Neuronal stem cell (in vitro differentiated cells): ENCODE measurements at places on chromosomes 2 and 18.
A peak's percentile ranks its signal among the peaks of the same experiment; 100 is the strongest.

DNA sequence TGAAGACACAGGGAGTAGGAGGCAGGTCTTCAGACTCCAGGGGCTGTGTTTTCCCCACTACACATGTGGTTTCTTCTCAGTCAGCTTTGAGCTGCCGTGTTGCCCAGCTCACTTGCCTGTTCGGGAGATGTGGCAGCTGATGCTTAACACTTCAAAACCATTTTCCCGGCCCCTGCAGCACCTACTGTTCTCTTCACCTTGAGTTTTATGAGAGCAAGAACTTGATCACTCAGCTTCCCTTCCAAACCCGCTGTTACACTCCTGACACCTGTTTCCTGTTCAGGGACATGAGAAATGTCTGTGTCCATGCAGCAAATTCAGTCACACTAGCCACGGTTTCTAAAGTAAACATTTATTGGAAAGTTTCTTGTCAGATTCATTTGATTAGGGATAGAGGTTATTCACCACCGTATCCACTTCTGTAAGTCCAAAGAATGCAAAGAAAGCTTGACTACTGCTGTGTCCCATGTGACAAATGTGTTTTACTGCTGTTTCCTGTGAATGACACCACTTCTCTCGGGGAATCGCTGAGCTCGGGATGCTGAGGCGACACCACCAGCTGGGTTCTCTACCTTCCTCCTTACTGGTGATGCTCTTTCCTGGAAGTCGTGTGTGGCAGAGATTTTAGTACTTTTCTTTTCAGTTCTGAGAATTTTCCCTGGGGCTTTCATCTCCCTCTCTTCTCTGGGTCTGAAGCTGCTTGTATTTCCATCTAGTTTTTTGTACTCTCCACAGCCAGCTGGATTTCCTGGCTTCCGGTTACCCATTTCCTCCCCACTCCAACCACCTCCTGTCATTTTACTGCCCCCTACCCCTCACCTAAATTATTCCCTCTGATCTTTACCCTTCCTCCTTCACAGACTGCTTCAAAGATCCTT lies 91.7 kb downstream of the KLF7 start:
- DNase-seq = no peak

GRCh38 chr2:26327291-26328272 lies 18.4 kb upstream of the SELENOI start:
- no peak for DNase-seq

- DNase-seq = no peak
Observed at GRCh38 chr2:111116011-111116746, 4.5 kb upstream of the BCL2L11 start.

GRCh38 chr2:149353421-149353820 lies 23.0 kb downstream of the LYPD6 start:
- DNase-seq = no peak

DNA sequence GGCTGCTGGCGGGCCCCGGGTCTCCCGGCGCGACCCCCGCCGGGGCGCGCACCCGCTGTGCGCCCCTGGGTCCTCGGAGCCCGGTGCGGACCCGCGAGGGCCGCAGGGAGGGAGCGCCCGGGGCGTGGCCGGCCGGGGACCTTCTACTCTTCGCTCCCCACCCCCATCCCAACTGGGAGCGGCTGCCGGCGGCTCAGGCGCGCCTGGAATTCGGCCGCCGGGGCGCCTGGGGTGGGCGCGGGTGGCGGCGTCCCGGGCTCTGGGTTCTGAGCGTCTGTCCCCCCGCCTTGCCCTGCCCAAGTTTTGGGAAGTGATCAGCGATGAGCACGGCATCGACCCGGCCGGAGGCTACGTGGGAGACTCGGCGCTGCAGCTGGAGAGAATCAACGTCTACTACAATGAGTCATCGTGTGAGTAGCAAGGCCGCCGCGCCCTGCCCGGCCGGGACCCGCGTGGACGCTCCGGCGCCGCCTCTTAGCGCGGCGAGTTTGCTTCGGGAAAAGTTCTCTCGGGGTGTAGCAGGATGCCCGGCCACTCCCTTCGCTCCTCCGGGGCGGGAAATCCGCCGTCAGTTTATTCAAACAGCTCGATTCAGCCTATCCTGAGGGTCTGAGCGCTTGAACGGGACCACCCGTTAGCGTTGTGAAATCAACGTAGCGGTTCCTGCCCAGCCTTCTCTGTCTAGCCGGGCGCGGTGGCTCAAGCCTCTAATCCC lies 502 bp downstream of the TUBB6 start:
- DNase-seq = peak; percentile 63

GRCh38 chr2:212295571-212295970 lies 243.0 kb downstream of the ERBB4 start:
- no peak for DNase-seq

- DNase-seq = no peak
Observed at GRCh38 chr2:67471681-67472080, 74.5 kb downstream of the ETAA1 start.

- no peak for DNase-seq
Observed at GRCh38 chr2:6986912-6987361, 69.7 kb downstream of the RNF144A start.

DNA sequence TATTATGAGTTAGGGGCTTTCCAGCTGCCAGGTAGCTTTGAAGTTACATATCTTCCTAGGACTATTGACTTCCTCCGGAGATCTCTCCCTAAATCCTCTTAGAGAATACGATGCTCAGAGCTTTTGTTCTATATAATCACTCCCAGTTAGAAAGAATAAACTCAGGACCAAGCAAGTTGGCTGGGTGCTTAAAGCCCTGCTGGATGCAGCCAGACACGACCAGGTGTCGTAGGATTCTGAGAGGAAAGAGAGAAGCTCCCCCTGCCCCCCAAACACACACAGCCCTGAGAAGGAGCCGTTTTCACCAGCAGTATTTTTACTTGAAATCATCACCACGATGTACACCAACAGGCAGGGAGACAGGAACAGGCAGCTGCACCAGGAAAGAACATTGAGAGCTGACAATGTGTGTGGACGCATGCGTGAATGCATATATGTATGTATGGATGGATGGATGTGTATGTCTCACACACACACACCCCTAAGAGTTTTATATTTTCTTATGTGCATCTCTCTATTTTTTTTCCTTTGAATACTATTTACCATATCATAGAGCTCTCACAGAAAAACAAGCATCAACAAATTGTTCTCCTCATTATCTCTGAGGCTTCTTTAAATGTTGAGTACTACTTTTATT lies 382.6 kb downstream of the EPHA4 start:
- no peak for DNase-seq

DNA sequence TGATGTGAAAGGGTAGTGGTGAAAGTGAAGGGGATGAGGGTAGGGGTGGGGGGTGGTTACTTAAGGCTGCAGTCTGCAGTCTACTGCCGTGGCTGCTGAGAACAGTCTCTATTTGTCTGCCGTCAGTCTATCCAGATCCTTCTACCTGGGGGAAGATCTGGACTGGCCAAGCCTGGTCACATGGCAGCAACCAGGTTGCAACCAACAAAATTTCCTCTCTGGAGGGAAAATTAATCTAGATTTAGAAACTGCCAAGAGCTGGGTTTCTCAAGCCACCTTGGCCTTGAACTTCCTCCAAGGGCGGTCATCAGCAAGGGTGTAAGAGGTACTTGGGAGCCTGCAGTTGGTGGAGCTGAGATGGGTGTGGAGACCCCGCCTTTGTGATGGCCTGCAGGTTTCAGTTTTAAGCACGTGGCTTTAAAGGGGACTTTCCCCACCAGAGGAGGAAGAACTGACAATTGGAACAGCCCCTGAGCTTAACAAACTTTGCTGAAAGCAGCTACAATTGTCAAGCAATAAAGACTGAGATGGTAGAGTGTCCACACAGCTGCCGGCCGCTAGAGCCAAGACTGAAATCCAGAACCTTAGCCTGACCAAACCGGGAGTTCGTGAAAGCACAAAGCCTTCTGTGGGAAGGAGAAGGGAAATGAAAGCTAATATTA lies 31.4 kb upstream of the KCMF1 start:
- DNase-seq = no peak

GRCh38 chr2:98869272-98869641 lies 66.8 kb downstream of the CRACDL start:
- no peak for DNase-seq

DNA sequence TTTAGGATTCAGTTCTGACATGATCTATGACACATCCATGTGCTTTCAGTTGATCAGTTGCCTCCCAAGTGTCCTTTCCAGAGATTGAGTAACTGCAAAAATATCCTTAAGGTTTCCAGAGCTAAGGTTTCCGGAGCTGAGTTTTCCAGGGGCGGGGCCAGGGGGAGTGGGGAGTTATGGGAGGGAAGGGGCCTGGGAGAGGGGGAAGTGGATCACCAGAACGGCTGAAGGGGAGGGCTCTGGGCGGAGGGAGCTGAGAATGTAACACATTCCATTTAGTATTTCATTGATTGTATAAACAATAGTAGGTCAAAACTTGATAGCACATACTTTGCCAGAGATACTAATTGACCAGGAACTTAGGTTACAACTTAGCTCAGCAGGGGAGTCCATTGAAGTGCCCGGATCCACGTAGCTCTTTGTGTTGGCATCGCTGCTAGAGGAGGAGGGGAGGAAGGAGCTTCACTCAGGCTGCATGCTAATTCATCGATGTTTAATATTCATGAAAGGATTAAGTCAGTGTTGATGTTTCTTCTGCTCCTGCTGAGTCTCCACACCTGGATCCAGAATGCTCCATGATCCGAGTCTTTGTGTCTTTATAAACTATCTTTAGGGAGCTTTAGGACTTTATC lies 289.8 kb downstream of the ALPK2 start:
- peak; percentile 45 for DNase-seq

DNA sequence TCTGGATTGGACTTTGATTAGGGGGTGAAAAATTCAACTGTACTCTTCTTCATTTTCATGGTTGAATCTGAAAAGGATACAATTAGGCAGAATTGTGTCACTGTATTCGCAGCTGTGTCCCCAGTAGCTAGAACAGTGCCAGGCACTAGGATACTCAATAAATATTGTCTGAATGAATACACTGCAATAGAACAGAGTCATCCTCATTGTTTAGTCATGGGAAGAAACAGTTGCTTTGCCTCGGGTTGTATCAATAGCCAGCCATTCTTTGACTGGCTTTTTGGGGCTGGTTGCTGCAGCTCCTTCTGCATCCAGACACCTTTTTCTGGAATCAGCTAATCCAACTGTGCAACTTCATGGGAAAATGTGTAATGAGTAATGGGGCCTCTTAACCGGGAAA lies 18.1 kb upstream of the DYNC1I2 start:
- DNase-seq = no peak

GRCh38 chr18:27797484-27797883 lies 379.4 kb downstream of the CDH2 start:
- DNase-seq = no peak

- DNase-seq = no peak
Observed at GRCh38 chr2:7480431-7480830, 563.2 kb downstream of the RNF144A start.

- no peak for DNase-seq
Observed at GRCh38 chr2:216015722-216016464, 2.5 kb upstream of the MREG start.

DNA sequence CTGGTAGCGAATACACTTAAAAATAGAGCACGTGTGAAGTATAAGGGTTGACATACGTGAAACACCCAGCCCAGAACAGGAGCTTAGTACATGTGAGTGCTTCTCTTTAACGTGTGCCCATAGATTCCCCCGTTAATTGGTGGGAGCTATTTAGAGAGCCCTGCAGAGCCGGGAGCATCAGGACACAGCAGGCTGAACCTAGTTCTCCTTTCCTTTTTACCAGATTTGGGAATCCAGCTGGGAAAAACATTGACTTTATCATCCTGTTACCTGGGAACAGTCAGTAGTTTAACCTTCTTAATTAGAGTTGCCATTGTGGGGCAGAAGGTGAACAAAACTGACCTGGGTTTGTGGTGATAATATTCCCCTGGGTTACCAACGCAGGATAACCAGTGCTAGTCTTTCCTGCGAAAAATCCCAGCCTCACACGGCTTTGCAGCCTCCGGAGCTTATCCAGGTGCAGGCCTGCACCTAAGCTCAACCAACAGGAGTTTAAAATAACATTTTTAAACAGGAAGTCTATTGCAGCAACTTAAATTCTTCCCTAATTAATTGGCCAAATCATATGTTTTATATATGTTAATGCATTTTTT lies 78.1 kb upstream of the SPTBN1 start:
- DNase-seq = no peak

DNA sequence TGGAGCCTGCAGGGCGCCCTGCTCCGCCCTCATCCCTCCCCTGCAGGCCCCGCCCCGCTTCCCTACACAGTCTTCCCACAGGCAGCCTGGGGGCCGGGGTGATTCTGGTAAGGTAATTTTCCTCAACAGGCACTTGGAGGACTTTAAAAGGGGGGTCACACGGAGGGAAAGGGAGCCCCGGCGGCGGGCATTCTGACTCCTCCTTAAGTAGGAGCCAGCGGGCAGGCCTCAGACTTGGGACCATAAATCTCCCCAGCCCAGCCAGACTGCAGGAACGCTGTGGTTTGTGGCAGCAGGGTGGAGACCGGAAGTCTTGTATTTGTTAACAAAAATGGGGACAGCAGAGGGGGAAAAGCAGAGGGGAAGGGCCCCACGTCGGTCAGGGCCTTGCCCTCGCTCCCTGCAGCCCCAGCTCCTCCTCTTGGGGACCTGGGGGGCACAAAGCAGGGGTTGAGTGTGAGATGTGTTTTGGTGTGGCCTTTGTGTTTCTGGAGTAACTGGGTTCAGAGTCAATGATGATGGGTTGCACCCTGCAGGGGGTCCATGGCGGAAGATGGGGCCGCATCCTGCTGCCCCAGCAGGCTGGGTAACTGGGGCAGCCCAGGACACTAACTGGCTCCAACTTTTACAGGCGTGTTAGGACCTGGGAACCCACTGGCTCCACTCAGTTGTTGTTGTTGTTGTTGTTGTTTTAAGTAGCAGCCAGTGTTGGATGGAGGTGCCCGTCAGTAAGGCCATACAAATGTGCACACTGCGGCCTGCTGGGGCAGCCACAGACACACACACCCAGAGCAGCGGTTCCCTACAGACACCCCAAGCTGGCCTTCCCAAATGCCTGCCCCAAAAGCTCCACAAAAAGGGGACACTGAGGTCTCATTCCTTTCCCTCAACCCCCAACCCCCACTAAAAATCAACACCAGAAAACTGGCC lies 27.7 kb downstream of the SMAD7 start:
- DNase-seq = no peak
